ENCODE measurements at places on chromosomes 7 and 10.

DNA sequence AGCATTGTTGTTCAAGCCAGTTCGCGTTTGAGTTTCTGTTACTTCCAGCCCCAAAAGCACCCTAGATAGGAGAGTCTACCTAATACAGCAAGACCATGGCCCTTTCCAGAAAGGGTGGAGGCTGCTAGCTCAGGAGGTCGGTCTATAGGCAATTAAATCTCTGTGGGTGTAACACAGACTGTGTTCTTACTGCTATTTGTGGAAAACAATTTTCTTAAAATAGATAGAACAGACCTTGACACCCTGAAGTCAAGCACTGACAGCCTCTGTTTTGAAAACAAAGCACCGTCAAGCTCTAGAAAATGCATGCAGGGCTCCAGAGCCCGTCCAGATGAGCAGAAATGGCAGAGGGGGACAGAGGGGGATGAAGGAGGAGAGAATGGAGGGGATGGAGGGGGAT, 156.6 kb downstream of the PRKAG2 start:
- no peak for DNase-seq

GRCh38 chr7:116210345-116211005, at the start of gene TES:
Gene TES (plus strand): TSS chr7:116210539. CDS start chr7:116210708, 169 bp downstream.
- peak; percentile 75 for DNase-seq

- no peak for DNase-seq
Measured at GRCh38 chr10:124875596-124875995, 66.3 kb upstream of the ZRANB1 start.

DNA sequence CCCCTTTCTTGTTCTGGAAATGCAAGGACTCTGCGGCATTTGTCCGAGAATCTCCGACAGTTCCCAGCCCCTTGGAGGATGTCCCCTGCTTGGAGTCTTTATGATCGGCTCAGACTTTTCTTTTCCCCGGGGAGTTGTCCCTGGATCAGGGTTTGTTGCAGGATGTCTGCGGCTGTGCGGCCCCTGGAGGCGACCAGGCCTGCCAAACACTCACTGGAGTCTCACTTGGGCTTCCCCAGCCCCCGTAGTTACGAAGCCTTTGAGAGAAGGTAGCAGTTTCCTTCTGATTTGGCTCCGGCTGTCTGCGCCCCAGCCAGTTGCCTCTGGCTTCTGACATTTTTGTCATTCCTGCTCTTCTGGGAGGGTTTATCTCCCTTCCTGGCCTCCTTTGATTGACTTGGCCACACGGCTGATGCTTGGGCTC, 16.1 kb downstream of the COL26A1 start:
- DNase-seq: no peak

GRCh38 chr10:23362879-23363792, 18.5 kb upstream of the C10orf67 start:
- DNase-seq: no peak

DNA sequence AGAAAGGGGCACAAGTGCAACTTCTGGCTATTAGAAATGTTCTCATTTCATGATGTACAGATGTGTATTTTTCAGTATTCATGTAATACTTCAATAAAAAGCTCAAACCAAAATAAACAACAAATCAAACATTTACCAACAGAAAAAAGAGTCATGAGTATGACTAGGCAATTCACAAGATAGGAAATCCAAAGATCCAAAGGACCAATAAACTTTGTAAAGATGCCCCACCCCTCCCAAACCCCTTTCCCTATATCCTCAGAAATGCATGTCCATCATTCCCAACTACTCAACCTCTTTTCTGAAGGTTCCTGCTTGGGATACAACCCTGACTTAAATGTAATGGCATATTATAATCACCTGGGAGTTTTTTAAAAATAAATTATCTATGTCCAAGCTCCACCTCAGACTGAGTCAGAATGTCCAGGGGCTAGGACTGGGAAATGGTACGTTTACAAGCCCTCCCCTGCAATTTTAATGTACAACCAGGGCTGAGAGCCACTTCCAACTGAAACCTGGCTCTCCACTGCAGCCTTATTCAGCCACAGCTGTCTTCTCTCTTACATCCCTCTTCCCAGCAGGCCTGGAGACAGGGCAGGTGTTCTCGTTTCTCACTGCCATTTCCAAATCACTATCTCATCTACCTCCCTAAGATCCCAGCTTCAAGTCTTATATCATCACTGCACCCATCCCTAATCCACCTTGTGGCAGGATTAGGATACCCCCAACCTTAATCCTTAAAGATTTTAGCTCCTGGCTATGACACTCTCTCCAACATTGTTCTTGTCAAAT, 36.5 kb downstream of the COA1 start:
- no peak for DNase-seq

GRCh38 chr7:30796105-30796869, 25.1 kb downstream of the MINDY4 start:
- DNase-seq: no peak

GRCh38 chr7:157475095-157475494, 138.3 kb downstream of the DNAJB6 start:
- no peak for DNase-seq

DNA sequence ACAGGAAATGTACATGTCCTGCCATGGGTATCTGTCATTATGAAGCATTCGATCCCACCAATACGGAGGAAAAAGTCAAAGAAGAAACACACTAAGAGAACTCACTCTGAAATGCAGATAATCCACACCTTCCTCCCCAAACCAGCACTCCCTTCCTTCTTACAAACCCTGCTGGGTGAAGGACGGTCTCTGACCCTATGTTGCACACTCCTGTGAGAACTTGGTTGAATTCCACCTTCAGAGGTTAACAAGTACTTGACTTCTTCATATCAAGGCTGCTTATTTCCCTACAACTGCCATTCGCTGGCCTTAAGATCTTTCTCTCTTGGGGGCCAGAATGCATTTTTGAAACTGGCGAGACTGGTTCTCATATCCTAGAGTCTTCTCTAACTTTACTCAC, 16.6 kb downstream of the YWHAG start:
- DNase-seq: no peak

- DNase-seq: no peak
Measured at GRCh38 chr7:148419856-148420832, 170.4 kb upstream of the C7orf33 start.

DNA sequence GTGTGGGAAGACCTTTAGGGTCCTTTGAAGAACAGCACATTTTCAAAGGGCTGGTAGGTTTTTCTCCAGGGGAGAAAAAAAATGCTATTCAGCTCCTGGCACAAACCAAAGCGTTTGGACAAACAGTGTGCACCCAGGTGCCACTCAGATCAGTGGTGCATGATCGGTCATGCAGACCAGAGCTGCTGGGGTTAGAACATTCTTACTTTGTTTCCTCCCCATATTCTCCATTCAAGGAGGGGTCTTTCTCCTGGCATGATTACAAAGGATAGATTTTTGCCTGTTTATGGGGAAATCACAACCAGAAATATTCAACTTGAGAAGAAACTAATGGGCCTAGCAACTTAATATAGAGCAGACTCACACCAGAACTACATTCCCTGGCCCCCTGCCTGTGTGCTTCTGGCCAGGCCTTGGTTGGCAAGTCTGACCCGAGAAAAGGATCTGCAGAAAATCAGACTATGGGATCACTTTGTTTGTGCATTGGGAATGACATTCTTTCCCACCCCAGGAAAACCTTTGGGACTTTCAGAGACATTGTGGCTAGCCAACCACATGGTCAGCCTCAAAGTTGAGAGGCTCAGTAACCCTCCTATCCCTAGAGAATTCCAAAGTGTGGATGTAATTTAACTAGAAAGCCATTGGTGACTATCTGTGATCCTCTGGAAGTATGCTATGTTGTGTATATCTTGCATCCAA, 82.3 kb upstream of the FGL2 start:
- no peak for DNase-seq

GRCh38 chr10:70893227-70894006, 5.1 kb upstream of the PCBD1 start:
- no peak for DNase-seq

GRCh38 chr10:23994459-23995046, 214.4 kb upstream of the KIAA1217 start:
- DNase-seq: peak; percentile 4

DNA sequence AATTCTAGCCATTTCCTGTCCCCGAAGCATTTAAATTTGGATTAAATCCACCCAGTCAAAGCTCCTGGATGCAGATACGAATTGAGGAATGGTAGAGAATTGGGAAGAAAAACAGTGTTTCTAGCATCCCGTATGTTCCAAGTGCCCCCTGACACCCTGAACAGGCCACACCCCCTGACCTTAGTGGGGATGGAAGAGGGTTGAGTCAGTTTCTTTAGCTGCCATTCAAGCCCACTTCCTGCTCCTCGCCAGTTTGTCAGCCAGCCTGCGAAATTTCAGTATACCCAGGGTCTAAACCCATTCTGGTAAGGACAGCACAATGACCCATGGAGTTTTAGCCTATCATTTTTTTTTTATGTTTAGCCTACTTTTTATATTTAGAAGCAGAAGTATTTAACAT, 101.1 kb downstream of the PKD1L1 start:
- no peak for DNase-seq

- DNase-seq: no peak
Measured at GRCh38 chr7:36686499-36686898, 37.8 kb downstream of the AOAH start.

DNA sequence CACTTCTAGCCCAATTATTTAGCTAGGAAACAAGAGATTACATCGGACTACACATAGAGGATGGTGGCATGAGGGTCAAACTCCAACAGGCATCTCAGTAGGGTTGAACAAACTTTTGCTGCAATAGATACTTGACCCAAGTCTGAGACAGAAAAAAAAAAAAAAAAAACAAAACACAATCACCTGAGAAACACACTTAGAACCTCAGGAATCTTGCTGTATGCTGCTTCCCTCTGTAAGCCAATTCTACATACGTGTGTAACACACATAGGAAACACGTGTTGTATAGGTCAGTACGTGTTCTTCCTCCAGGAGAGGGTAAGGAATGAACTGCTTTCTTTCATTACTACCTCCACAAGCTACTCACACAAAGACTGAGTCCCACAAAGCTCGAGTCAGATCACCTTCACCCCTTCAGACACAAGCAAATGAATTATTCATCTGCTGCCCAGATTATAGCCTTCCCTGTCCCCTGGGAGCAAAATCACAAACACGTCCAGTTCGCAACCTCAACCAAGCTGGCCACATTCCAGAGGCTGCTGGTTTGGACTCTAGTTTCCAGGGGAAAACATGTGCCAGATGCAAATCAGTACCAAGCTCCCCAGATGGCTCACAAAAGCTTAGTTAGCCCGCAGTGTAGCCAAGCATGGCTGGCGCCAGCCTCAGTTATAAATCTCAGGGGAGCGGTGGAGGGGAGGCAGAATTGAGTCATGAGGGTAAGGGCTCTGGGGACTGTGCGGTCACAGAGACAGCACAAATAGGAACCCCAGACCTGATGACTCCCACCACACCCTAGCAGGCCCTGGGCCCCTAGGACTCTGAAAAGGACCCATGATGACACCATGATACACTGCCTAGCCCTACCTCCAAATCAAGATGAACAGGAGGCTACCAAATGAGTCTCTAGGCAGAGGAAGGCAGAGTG, 15.1 kb downstream of the PSAP start:
- no peak for DNase-seq

DNA sequence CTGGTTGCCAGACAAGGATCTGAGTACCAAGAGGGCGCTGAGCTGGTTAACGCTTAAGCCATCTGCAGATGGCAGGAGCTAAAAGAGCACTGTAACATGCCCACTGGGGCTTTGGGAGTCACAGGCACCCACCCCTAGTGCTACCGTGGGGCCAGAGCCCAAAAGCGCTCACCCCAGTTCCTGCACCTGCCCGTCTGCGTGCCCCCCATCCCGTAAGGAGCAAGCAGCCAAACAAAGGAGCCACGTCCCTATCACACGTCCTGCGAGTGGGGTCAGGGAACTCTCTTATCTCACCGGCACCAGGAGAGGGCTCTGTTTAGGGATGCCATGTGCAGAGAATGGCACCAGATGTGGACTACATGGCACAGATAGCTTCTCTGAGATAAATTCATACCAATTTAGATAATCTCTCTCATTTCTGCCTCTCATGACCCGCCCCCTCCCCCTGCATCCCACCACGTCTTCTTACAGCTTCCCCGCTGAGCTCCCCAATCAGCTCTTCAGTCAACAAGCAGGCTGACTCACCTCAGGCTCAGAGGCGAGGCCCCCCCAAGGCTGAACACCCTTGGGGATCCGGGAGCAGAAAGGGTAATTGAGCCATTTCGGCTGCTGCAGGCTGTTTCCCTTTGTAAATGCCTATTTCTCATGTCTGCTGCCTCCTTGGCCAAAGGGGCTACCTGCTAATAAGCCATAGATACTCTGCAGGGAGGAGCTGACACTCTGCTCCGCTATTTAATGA, 235.7 kb downstream of the GRID1 start:
- DNase-seq: no peak

- DNase-seq: no peak
Measured at GRCh38 chr10:91879515-91880170, 29.6 kb downstream of the FGFBP3 start.

DNA sequence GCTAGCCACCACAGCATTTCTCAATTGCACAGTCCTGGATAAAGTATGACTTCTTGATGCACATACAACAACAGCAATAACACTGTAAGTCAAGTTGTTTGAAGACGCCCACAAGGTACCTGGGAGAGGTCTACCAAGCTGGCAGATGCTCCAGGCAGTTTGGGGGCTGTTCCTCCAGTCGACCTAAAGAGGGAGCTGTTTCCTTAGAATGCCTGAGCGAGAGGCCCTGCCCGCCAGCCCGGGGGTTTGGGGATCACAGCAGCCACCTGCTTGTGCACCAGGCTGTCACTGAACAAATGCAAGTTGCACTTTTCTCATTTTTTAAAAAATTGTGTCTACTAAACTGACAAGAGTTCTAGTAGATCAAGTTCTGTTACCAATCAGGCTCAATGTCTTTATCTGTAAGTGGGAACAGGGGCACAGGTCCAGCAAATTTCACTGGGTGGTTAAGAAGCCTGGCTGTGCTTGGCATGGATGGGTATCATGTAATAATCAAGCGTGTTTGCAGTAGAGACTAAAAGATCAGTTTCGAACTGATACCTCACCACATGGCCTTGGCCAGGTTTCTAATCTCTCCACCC, 193.8 kb upstream of the ADO start:
- DNase-seq: peak; percentile 62

GRCh38 chr7:105399043-105399725, 10.5 kb upstream of the SRPK2 start:
- no peak for DNase-seq

GRCh38 chr7:151706277-151707104, 170.4 kb downstream of the PRKAG2 start:
- no peak for DNase-seq

DNA sequence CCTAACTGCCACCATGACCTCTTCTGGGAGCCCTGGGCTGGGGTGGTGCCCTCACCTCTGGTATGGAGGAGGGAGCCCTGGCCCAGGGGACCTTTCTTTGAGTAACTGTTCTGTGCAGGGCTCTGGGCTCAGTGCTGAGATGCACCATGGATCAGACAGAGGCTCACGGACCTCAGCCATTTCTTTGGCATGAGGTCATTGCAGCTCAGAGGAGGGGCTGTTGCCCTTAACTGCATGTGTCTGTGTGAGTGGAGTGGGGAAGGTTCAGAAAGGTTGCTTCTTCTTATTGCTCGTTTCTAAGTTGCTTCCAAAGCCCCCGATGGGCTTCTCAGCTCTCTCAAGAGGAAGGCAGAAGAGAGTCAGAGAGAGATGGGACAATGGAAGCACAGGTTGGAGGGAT, 233.9 kb downstream of the RPS24 start:
- no peak for DNase-seq

- DNase-seq: no peak
Measured at GRCh38 chr10:13517675-13518074, 11.1 kb downstream of the BEND7 start.

GRCh38 chr10:12165999-12166775, 29.5 kb downstream of the NUDT5 start:
- no peak for DNase-seq

- DNase-seq: peak; percentile 69
Measured at GRCh38 chr10:112883360-112884178, 66.5 kb upstream of the TCF7L2 start.

All from inflammatory macrophage treated with lipopolysaccharide for 4 hours (primary cell).